NCI-H1436 (cell line): ENCODE measurements at places on chromosomes 11 and 22.

GRCh38 chr22:40334899-40335298, 11.4 kb upstream of the ADSL start:
- DNase-seq = no peak

DNA sequence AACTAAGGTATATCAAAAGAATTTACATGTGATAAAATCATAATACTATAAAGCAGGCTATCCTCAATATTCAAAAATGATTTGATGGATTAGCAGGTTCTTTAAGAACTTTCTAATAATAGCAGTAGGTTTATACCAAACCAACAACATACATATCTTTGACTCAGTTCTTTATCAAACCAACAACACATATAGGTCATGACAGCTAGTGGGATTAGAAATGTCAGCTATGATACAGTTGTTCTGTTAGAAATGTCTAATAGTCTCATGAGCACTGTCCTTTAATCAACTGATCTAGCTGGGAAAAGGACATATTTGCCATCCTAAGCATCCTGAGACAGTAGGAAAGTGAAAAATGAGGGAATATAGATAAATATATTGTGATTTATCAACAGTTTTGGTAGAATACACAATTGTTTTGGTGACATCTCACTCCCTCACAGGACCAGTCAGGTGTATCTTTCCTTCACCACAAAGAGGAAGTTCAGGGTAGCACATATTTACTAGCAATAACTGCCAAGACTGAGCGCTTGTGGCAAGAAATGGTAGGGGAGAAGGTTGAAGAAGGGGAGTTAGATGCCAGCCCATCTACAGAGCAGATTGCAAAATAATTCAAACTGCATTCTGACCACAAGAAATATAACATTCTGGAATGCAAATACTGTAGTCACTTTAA, 90.8 kb upstream of the APOA1 start:
- no peak for DNase-seq

- no peak for DNase-seq
Measured at GRCh38 chr22:48238966-48239365, 1476.5 kb downstream of the TBC1D22A start.

DNA sequence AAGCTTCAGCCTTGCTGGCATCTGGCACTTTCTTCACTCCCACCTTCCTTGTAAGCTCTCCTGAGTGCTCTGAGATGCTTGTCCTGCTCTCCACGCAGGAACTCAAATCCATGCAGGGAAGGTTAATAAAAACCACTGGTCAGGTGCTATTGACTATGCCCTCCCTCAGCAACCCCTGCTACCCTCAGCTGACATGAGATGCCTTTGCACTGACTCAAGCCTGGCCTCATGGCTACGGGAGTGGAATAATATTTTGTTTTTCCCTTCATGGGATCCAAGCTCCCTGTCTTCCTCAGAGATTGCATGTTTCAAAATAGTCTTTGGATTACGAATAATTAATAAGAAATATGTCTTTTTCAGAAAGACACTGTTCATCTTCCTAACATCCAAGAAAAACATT, 31.7 kb upstream of the ABCC8 start:
- DNase-seq = no peak

- no peak for DNase-seq
Measured at GRCh38 chr11:626475-627307, at the start of gene SCT. TSS of gene SCT (minus strand) at chr11:627181. CDS start at chr11:627143, 38 bp downstream.

DNA sequence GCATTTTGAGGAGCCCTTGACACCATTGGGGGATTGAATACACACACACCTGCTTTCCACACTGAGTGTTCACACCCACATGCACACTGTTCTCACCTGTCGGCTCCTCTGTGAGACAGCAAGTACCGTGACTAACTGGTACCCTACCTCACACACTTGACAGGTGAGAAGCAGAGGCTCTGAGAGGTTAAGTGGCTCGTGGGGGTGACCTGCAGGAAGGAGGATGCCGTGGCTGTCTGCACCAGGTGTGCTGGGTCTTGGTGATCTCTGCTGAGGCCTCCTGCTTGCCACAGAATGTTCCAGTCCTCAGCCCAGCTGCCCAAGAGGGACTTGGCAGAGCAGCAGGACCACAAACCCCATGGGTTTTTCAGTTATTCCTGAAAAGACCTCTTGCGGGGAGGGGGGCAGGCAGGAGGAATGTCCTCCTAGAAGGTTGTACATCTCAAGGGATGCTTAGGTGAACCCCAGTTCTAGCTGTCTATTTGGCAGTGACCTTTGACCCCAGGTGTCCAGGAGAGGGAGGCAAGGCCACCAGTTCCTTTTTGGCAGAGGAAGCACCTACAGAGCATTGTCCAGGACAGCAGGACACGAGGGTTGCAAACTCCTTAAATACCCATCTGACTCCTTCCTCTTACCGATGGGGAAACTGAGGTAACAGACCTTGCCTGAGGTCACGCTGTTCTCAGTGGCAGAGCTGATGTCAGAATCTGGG, 66.0 kb downstream of the SHISAL1 start:
- DNase-seq = no peak

DNA sequence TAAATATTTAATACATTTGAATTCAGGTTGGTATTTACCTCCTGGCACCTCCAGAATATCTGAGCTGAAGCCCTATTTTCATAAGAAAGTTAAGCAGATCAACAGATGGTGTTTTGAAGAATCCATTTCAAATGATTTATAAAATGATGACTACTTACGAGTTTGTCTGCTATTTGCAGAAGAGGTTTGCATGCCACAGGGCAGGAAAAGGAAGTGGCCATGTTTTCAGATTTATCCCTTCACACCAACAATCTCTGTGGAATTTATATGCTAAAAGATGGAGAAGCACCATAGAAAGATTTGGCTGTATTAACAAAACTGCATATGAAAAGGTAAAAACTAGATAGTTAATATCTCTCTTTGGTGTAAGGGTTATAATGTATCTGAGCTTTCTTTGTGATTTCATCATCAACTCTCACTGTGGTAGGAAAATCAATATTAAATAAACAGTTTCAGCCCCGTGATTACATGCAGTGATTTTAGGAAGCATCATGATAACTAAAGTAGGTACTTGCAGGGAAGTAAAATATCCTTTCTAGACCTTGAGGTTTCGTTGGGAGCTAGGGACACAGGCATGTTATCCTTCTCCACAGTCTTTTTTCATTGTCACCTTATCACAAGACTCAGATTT, 2.6 kb downstream of the BMAL1 start:
- DNase-seq = no peak

DNA sequence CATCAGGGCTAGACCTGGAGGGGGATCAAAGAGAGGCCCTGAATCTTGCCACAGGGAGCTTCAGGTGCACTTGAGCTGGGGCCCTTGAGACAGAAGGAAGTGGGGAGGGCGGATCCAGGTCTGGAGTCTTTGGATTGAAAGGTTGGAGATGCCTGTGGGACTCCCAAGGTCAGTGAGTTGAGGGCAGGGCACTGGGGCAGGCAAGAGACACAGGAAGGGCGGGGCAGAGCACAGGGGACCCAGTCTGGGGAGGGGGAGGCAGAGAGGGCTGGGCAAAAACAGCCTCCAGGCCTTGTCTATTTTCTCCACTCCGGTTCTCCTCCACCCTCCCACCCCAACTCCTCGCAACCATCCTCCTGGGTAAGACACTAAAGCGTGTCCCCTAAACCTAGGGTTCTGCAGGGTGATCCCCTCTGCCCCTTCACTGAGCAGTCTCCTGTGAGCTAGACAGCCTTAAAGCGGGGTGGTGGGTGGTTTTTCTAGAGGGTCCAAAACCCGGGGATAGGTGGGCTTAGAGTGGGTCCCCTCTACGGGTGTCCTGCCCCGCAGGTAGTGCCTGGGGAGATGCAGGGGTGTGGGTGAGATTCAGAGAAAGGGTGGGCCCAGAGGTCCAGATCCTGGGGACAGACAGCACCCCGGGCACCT, 38.6 kb upstream of the CELSR1 start:
- no peak for DNase-seq

GRCh38 chr22:28600546-28601143, 79.0 kb downstream of the TTC28 start:
- DNase-seq = peak; percentile 70

GRCh38 chr11:120378474-120378873, 42.3 kb downstream of the ARHGEF12 start:
- no peak for DNase-seq

DNA sequence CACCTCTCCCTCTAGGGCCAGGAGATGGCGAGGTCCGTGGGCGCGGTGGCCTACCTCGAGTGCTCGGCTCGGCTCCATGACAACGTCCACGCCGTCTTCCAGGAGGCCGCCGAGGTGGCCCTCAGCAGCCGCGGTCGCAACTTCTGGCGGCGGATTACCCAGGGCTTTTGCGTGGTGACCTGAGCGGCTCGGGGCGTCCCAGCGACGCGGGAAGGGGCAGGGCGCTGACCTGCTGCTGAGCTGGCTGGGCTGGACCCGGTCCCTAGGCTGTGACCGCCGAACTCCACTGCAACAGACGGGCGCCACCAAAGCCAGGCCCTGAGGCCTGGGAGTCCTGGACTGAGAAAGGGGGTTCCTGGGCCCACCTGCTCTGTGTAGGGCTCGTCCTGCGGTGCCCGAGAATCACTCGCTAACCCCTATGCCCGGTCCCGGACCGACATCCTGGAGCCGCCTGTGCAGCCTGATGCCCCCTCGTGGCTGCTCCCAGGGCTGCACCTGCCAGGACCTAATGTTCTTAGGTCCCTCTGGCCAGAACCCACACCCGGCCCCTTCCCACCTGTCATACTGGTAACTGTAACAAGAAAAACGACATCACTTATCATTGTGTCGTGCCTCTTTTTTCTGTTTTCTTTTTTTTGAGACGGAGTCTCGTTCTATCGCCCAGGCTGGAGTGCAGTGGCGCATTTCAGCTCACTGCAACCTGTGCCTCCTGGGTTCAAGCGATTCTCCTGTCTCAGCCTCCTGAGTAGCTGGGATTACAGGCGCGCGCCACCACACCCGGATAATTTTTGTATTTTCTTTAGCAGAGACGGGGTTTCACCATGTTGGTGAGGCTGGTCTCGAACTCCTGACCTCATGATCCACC, 15.0 kb downstream of the RHOD start:
- DNase-seq = peak; percentile 21

GRCh38 chr11:8480858-8481257, 113.2 kb downstream of the STK33 start:
- DNase-seq = no peak

DNA sequence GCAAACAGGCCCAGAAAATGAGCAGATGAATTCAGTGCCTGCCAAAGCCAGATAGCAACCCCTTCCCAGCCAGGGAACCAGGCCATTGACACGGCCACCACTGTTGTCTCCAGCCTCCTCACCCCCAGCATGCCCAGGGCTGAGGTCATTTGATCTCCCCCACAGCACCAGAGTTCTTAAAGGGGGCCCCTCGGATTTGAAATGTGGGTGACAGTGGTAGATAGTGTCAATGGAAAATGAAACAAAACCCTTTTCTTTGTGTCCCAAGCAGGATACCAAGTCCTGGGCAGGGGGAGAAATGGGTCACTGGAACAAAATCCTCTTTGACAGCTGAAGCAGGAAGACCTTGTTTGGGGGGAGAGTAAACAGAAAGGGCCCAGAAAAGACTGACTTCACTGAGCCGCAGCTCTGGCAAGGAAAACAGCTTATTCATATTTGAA, 14.3 kb upstream of the ACCSL start:
- DNase-seq = no peak

DNA sequence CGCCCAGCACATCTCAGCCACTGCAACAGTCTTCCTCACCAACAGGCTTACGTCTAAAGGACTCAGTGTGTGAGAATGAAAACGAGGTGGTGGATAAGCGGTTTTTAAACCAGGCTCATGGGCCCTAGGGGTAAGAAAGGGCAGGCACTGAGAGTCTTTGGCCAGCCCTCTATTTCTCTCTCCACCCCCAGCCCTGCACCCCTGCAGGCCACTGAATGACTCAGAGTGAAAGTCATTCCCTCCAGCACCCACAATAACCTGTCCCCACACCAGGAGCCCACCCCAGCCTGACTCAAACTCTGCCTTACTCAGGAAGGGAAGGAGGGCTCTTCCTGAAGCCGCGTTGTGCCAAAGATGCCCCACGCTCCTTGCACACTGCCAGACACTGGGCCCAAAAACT, 72.0 kb downstream of the LARGE1 start:
- DNase-seq = no peak

GRCh38 chr11:44620328-44620725, 54.9 kb downstream of the CD82 start:
- no peak for DNase-seq

DNA sequence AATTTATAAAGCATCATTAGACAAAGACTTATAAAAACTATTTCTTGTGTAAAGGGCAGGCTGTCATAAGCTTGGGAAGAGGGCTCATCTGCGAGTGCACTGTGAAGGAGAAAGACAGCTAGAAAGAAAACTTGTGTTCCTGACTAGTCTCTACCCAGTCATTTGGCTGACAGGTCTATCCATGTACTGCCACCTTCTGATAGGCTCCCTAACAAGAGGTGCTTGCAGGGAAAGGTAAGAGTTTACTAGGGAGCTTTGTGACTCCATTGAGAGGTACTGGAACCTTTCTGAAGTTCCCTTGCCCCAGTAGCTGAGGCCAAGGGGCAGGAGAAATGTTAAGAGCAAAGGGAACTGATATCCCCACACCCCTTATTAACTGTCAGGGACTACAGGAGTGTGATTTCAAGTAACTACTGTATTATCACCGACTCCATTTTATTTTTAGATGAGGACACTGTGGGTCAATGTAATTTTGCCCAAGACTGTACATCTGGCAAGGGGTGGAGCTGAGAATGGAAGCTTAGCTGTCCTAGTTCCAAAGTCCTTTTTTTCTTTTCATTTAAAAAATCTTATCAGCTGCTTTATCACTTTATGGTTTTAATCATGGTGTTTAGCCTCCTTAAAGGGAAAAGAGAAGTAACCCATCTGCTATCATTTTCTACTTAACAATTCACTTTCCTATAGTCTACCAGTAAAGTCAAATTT, 129.4 kb downstream of the ARHGAP20 start:
- no peak for DNase-seq

DNA sequence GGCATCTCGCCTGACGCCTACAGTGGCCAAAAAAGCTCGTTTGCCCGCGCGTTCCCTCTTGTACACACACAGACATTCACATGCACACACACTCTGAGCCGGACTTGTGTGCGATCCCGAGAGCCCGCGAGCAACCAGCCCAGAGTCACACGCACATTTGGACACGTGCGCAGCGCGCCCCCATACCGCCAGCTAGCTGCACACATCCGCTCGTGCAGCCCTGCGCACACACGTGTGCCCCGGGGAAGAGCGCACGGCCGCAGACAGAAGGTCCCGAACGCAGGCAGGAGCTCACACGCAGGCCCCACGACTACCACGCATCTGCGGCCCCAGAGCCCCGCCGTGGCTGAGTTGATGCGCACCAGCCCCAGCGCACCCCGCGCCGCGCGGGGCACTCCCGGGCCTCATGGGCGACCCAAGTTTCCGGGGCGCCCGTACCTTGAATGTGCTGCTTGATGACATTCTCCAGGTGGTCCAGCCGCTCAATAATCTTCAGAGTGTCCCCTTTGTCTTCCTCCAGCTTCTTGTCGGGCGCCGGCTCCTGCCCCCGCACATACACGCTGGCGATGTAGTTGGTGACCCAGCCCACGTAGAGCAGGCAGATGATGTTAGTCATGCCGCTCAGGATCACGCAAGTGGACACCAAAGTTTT, 758 bp downstream of the GALNT18 start:
- DNase-seq = peak; percentile 23

DNA sequence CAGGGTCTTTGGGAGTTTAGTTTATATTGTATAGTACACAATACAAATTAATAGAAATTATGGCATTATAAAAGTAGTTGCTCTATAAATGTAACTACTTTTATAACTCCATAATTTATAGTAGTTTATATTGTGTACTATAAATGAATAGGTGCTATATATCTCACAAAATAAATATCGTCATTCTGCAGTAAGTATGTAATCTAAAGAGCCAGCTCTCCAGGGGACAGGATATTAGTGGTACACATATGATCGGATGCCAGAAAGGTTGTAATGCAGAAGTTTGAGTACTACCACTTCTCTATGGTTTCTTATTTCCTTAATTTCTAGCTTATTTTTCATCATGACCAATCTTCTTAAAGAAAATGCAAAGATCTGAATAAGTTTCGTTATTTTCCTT, 20.2 kb upstream of the CWF19L2 start:
- DNase-seq = no peak
